RWPE1 (cell line): ENCODE measurements at places on chromosomes 11 and 22.

GRCh38 chr11:43924112-43924855 is 18.2 kb upstream of the C11orf96 start:
- no peak for DNase-seq

DNA sequence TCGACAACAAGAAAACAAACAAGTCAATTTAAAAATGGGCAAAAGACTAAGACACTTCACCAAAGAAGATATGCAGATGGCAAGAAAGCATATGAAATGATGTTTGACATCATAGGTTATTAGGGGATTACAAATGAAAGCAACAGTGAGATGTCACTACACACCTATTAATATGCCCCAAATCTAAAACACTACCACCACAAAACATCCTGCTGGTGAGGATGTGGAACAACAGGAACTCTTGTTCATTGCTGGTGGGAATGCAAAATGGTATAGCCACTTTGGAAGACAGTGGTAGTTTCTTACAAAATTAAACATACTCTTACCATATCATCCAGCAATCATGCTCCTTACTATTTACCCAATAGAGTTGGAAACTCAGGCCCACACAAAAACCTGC is 29.0 kb downstream of the PRRG4 start:
- no peak for DNase-seq

DNA sequence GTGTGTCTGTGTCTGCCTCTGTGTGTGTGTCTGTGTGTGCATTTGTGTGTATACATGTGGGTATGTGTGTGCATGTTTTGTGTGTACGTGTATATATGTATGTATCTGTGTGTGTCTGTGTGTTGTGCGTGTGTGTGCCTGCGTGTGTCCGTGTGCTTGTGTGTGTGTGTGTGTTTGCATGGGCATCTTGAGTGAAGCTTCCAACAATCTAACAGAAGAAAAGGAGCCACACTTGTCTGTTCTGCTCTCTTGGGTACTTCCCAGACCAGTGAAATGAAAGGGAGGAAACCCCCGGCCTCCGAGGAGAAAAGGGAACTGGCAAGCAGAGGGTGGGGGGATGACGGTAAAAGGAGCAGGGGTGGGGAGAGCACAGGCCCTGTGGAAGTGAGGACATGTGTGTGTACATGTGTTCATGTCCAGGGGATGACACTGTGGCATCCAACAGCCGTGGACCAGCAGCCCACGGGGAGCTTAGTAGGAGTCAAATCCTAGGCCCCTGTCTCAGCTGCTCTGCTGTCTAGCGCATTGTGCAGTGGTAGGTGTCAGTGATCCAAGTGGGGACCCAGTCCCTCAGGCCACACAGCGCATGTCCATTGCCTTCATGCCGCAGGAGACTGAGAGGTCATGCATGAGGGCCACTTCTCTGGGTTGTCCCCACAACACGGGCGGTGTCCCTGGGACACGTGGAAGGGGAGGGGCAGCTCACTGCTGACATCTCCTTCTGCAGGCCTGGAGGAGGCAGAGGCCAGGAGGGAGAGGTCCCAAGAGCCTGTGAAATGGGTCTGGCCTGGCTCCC is 8.1 kb downstream of the CSF2RB start:
- DNase-seq = no peak

DNA sequence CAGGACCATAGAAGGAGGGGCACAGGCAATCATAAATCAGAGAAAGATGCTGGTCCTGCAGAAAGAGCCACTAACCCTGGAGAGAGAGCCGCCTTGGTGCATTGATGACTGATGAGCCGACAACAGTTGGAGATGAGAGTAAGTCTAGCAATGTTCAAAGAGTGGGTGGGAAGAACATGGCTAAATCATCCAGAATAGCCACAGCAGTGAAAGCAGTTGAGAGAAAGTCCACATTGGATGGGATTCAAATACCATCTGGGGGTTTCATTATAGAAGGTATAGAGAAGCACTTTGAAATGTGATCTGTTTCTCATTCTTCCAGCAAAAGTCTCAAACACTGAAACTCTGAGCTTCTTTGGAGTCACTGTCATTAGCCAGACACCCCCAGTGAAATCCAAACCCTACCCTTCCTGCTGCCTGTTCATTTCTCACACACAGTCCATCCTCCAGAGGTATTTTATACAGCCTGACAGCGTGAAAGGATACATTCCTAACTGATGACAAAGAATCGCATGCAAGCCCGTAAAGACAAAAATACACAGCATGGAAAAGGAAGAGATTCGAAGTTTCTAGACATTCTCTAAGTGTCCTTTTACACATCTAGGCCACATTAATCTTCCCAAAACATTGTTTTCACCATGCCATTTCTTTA is 303.1 kb upstream of the MPPED2 start:
- peak; percentile 8 for DNase-seq

- DNase-seq = peak; percentile 44
These were observed 35.0 kb upstream of the OR9G4 start for GRCh38 chr11:56783448-56784041.

DNA sequence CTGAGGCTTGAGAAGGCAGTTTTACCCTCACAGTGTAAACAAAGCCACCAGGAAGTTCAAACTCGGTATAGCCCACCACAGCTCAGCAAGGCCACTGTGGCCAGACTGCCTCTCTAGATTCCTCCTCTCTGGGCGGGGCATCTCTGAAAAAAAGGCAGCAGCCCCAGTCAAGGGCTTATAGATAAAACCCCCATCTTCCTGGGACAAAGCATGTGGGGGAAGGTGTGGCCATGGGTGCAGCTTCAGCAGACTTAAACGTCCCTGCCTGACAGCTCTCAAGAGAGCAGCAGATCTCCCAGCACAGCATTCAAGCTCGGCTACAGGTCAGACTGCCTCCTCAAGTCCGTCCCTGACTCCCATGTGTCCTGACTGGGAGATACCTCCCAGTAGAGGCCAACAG is 69.7 kb downstream of the TTC28 start:
- no peak for DNase-seq

GRCh38 chr11:20261526-20261925 is 101.3 kb upstream of the DBX1 start:
- DNase-seq = no peak

- DNase-seq = no peak
These were observed 114.7 kb downstream of the BRD1 start for GRCh38 chr22:49713003-49713402.

- no peak for DNase-seq
These were observed 9.3 kb downstream of the SELENOM start for GRCh38 chr22:31097941-31098631.

- no peak for DNase-seq
These were observed 224.9 kb downstream of the DSCAML1 start for GRCh38 chr11:117572129-117572528.

GRCh38 chr11:13336246-13336878 is 58.8 kb downstream of the BMAL1 start:
- DNase-seq = no peak

- no peak for DNase-seq
These were observed 6.4 kb downstream of the GATD1 start for GRCh38 chr11:770642-771616.

DNA sequence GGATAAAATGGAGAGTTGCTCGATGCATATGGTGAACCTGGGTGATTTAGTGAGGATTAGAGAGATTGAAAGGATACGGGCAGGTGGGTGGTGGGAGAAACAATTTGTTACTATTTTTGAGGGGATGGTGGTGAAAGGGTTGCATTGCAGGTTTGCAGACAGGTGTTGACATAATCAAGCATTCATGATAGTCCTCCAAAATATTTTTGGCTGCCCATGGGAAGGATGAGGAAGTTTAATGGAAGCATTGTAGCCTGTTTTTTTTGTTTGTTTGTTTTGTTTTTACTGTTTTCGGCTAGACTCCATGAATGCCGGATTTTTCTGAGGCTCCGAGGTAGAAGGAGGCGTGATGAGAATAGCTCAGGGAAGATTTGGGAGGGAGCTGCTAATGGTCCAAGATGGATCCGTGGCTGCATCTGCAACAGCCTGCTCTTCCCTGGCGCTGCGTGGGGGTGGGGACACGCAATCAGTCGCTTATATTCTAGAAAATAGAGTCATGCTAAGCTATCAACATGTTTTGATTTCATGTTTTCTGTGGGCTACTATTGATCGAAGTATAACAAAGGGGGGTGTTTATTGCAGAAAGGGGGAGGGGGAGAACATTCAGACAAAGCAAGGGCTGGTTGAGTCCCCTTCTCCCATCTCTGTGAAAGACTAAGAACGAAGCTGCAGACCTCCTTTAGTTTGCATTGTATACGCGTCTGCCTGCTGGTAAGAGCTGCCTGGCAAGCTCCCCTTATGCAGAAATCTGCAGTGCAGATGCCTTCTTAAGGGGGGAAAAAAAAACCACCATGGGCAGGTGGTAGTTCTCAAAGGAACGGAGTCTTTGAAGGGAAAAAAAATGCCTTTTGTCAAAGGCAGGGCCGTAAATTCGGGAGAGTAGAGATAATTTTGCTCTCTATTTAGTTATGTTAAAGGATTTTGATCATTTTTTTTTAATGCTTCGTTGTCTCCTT is 1.0 kb downstream of the RTN3 start:
- DNase-seq = peak; percentile 30

DNA sequence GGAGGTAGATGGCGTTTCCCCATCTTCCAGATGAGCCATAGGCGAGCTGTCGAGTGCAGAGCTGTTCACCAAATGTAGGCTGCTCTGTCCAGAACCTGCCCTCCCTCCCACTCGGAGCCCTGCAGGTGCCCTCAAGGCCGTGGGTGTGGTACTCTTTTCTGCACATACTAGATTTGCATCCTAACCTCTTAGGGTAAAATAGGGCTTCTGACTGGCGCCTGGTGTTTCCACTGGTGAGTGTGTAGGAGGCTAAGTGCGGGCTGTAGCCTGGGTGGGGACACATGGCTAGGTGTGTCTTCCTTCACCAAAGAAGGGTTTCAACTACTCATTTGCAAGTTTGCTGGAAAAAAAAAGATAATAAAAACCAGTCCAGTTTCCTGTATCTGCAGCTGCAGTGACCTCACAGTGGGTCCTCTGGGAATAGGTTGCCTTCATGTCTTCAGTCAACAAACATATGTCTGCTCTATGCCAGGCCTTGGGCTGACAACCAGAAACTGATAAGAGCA is 8.5 kb downstream of the BIK start:
- no peak for DNase-seq

DNA sequence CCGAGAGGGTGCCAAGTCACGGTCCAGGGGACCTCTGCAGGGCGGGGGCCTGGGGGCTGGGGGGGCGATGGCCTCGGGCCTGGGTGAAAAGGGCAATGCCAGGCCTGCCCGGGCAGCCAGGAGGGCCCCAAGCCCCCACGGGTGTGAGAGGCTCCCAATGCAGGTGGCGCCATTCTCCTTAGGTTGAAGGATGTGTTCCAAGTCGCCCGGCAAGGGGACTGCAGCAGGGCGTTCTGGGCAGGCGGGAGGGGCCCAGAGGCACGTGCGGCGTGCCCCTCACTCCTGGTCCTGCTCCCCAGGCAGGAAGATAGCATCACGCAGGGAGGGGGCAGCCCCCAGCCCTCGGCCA is 730 bp upstream of the TNNI2 start:
- no peak for DNase-seq

DNA sequence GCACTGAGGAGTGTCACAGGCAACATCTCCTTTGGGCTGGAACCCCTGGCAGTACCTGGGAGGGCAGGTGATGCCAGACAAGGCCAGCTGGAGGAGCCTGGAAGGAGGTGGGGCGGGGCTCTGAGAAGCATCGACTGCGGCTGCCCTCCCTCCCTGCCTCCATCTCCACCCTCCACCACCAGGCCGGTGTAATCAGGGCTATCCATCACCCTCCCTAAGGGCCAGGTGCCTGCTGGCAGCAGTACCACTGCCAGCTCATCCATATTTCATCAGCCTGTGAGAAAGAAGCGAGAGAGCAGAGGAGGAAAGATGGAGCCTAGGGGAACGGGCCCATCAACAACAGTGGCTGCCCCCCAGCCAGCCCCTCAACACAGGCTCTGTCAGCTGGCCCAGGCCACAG is 51.4 kb upstream of the RASD2 start:
- peak; percentile 59 for DNase-seq

GRCh38 chr11:46107408-46107718 is 13.9 kb downstream of the PHF21A start:
- DNase-seq = no peak

DNA sequence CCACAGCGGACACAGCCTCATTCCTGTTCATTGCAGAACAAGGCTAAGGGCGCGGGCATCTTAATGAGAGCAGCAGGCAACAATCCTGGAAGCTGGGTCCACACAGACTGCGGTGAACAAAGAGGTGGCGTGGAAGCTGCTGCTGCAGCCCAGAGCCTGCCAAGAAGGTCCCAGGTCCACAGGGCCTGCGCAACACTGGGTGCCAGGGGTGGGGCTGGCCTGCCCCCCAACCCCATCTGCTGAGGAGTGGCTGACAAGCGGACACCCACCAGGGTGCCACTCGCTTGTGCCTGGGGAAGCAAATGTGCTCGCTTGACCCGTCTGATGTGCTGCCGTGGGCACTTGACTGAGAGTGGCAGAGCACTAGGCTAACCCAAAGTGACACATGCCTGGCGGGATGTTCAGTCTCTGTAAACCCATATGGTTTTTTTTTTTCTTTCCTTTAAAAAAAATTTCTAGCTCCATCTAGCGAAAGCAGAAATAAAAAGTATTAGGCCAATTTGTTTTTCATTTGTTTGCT is 83.2 kb upstream of the PITPNB start:
- no peak for DNase-seq

DNA sequence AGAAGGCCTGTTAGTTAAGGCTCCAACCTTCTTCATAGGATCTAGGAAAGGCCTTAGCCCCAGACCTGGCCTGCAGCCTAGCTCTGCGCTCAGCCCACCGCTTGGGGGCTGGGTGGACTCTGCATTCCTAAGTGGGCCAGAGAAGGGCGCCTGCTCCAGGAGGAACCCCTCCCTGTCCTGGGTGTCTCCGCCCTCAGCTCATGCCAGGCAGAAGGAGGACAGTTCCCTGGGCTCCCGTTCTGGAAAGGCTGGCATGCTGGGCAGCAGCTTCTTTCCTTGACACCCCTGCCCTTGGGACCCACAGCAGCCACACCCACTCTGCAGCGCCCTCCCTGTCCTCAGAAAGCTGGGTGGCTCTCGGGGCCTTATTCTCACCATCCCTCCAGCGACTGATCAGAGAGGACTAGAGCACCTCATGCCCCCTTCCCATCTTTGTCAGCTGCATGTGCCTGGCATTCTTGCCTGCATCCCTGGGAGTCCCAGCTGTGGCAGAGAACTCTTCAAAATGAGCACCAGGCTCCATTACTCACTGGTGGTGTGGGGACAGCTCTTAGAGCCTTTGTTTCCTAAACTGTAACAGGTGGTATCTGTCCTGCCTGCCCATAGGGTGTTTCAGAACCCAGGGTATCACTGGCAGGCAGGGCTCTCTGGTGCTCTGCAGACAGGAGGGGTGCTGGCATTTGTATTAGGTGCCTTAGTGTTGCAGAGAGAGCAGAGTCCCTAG is 20.3 kb upstream of the MYRF start:
- no peak for DNase-seq
